ENCODE measurements at places on chromosomes 6 and 20.

DNA sequence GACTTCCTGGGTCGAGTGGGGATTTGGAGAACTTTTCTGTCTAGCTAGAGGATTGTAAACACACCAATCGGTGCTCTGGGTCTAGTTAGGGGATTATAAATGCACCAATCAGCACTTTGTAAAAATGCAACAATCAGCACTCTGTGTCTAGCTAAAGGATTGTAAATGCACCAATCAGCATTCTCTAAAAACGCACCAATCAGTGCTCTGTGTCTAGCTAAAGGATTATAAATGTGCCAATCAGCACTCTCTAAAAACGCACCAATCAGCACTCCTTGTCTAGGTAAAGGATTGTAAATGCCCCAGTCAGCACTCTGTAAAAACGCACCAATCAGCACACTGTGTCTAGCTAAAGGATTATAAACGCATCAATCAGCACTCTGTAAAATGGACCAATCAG, 209.0 kb upstream of the SLC35B3 start:
- DNase-seq, result no peak

GRCh38 chr6:17932330-17932852, 55.0 kb downstream of the KIF13A start:
- no peak for DNase-seq

DNA sequence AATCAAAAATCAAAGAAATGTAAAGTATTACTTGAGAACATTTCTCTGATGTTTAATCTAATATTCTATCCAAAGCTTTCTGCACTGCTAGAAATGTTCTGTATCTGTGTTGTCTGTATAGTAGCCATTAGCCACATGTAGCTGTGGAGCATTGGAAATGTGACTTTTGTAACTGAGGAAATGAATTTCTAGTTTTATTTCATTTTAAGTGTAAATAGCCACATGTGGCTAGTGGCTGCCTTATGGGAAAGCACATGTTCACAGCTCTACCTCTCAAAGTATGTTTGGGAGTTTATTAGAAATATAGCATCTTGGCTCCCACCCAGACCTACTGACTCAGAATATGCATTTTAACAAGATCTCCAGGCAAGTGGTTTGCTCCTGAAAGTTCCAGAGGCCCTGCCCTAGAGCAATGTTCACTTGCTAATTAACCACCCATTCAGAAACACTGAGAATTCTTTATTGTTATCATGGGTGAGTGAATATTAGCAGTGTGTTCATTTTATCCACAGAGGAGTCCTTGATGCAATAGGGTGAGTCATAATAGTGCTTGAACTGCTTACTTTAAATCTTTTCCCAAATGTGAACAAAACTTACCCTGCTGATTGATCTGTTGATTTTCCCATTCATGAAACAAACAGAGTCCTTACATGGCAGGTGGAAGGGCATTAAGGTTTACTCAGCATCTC, 282.7 kb downstream of the PLCB1 start:
- no peak for DNase-seq

- DNase-seq, result no peak
These were observed 191.7 kb downstream of the TRIM27 start for GRCh38 chr6:28732052-28732451.

- DNase-seq, result no peak
These were observed 171.7 kb upstream of the MAN1A1 start for GRCh38 chr6:119521251-119521650.

DNA sequence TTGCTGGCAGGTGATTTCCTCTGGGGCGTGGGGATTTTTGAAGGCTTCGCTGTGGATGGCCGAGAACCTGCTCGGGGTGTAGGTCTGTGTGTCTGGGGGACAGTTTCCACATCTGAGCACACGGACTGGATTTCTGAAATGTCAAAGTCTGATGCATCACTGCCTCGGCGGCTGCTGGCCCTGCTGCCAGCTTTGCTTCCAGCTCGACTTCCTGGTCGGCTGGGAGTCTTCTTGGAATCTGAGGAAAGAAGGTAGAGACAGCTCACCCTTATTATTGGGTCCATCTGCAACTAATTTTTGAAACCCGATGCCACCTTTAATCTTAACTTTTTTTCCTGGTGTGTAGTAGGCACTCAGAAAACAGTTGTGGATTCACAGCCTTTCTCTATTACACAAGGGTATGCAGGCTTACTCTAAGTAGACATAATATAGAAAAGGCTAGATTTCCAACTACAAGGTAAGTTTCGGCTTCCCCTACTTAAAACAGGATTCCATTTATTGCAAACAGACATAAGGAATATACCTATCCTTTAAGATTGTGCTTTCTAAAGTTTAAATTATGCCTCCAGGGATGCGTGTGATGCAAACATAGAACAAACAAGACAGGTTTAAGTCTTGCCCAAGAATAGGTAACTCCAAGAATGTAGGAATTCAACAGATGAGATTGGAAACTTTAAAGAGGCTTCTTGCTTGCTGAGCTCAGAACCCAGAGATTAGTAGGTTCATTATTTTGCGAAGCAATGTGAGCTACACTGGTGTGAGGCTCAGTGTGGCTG, 183.5 kb downstream of the DST start:
- DNase-seq, result no peak

GRCh38 chr20:62406635-62407176, 379 bp downstream of the CABLES2 start:
- DNase-seq, result no peak

DNA sequence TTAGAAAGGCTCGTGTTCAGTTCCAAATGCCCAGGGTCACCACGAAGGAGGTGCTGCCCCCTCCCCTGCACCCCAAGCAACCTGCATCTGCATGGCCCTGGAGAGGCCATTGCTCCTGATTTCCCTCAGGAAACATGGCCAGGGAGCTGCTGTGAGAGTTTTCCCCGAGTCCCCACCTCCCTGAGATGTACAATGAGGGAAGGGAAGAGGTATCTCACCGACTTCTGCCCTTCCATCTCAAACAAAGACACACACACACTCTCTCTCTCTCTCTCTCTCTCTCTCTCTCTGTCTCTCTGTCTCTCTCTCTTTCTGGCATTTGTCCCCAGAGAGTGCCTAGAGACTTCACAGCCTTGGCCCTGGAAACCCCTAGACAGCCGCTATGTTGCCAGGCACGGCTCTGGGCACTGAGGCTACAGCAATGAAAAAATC, 120.4 kb downstream of the MRPL14 start:
- DNase-seq, result no peak

DNA sequence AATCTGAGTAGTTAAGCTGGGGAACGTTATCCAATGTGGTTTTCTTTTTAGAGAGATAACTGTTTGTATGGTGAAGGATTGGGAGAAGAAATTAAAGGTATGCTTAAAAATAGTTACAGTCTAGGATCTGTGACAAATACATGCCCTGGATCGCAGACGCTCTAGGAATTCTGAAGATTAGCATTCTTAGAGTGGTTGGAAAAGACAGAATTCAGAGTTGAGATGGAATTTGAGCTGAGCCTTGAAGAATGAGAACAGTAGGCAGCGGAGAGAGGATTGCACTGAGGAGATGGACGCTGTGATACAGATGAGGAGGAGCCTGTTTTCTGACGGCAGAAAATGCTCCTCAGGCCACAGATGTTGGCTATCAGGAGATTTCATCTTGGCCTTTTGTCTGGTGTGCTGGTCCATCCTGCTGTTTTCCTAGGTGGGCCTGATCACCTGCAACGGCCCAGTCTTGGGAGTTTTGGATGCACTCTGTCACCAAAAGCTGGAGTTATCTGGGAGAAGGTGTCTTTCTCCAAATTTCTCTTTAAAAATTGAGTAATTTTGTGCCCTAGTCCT, 48.3 kb upstream of the KIF25 start:
- no peak for DNase-seq

DNA sequence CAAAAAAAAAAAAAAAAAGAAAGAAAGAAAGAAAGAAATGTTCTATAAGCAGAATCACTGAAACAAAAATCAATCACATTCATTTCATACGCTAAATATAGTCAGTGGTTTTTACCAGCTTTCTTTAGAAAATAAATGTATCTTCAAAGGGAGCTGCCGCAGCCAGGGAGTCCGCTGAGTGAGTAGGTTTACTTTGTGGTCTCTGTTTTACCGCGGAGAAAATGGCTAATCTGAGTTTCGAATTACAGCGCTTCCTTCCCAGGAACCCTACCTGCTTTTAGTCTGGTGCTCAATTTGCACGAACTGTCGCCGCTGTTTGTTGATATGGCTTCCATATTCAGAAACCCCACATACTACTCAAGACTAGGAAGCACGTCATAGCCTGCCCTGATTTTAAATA, 102.4 kb downstream of the TFAP2A start:
- no peak for DNase-seq

DNA sequence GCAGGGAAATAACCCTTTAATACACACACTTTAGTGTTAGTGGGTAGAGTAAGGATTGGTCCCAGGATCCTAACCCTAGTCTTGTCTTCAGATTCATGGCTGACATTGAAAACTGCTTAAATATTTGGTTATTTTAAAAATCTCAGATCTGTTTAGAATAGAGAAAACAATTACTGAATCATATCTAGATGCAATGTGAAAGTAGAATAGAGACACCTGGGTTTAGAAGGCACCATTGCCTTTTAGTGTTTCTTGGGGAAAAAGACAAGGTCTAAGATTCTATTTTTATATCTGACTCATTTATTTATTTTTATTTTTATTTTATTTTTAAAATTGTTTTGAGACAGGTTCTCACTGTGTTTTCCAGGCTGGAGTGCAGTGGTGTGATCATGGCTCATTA, 6.0 kb downstream of the DDX43 start:
- DNase-seq, result no peak

DNA sequence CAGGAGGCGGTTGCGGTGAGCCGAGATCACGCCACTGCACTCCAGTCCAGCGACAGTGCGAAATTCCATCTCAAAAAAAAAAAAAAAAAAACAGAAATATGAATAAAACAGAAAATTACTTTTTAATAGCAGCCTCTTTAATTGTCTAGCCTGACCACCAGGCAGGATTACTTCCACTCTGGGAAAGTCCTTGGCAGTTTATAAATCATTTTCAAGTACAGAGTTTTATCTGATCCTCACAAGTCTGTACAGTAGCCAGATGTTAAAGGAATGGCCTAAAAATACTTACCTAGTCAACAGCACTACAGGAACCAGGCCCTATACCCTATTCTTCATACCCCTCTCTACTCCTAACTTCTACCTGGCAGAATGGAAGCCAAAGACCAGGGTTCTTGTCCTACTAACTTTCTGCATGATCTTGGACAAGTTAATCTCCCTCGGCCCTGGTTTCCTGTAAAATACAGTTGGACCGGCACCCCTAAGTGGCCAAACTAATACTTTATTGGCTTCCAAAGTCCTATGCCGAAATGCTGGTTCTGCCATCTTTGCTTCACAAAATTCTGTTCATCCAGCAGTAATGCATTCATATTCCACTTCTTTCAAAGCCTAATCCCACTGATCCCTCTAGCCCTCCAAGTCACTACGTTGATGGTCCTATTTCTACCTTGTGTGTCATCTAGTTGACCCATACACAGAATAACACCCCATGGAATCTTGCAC, 1.9 kb downstream of the EIF2S2 start:
- DNase-seq, result no peak

DNA sequence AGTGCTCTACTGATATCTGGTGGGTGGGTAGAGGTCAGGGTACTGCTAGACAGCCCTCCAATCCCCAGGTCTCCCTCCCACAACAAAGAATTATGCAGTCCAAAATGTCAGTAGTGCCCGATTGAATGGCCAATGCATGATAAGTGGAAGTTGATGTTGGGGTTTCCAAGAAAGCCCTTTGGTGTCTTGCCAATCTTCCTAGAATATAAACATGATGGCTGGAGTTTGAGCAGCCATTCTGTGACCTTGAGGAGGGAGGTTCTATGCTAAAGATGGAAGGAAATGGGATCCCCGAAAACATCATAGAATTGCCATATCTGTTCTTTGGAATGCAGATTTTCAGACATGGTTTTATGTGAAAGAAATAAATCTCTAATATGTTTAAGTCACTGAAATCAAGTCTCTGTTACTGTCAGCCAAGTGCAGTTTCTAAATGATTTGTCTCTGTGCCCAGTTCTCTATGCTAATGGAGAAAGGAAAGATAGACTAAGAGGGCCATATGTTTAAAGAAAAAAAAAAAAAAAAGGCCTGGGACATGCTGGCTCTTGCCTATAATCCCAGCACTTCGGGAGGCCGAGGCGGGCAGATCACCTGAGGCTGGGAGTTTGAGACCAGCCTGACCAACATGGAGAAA, 32.8 kb upstream of the PTPN1 start:
- no peak for DNase-seq

DNA sequence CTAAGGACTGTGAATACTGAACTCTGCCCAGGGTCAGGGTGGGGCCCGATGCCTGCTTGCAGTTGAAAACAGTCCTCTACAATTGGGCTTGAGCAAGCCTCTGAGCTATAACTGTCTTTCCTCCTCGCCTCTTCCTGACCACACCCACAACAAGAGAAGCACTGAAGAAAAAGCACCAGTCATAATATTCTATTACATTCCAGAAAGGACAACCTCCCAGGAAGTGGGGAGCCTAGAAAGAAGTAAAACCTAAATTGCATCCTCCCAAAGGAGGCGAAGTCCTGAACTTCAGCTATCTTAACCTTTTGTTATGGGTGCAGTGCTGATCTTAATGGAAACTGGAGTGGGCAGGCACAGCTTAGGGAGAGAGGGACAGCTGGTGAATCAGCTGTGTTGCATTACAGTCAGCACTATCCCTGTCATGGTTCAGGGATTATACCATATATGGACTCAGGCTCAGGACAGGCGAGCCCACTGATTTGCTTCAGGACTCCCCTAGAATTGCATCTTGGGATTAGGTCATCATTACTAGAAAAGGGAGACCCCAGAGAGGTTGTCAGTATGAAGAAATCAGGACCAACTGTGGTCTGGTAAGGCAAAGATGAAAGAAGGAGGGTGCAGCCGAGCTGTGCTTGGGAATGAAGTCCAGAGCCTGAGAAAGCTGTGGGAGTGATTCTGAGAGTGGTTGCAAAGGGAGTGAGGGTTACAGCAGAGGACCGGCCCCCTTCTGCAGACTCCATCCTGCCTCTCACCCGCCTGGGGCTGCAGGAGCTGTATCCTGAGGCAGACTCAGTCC, 18.3 kb upstream of the TRAM2 start:
- DNase-seq, result no peak

DNA sequence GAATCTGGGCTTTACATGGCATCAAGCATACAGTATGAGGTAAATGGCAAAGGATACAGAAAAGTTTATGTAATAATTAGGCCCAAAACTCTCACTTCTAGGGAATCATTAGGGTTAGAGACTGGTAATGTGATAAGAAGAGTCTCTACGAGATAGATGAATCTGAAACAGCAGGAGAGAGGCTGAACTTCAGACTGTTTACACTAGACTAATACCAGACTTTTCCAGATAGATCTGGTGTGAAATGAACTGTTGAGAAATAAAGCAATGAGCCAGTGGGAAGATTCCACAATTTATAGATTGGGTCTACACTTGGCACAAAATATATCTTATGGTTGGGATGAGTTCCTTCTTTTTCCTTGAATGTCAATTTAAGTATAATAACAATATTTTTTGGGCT, 134.3 kb downstream of the MAN1A1 start:
- DNase-seq, result no peak

- no peak for DNase-seq
These were observed 937 bp downstream of the AKAP7 start for GRCh38 chr6:131136021-131136786.

DNA sequence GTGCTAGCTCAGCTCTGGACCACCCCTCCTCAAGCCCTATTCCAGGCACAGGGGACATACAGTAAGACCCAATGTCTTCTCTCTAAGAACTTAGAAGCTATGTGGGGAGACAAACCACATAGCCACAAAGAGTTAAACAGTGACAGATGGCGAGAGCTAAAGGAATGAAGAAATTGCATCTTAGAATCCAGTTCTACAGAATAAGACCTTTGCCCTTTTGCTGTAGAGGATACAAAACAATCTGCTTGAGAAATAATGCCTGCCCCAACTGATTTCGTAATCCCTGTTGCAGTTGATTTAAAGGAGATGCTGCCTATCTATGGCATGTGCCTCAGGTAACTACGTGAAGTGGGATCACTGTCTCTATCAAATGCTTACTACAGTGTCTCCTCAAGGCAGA, 31.2 kb downstream of the TNFRSF21 start:
- no peak for DNase-seq
